Cortex of kidney (tissue), 1 donor: ENCODE measurements at places on chromosomes 1 and 21.

- DNase-seq, result no peak
Measured at GRCh38 chr21:28734522-28735175, 258.0 kb downstream of the LTN1 start.

- no peak for DNase-seq
Measured at GRCh38 chr1:24695202-24695974, 49.9 kb upstream of the CLIC4 start.

DNA sequence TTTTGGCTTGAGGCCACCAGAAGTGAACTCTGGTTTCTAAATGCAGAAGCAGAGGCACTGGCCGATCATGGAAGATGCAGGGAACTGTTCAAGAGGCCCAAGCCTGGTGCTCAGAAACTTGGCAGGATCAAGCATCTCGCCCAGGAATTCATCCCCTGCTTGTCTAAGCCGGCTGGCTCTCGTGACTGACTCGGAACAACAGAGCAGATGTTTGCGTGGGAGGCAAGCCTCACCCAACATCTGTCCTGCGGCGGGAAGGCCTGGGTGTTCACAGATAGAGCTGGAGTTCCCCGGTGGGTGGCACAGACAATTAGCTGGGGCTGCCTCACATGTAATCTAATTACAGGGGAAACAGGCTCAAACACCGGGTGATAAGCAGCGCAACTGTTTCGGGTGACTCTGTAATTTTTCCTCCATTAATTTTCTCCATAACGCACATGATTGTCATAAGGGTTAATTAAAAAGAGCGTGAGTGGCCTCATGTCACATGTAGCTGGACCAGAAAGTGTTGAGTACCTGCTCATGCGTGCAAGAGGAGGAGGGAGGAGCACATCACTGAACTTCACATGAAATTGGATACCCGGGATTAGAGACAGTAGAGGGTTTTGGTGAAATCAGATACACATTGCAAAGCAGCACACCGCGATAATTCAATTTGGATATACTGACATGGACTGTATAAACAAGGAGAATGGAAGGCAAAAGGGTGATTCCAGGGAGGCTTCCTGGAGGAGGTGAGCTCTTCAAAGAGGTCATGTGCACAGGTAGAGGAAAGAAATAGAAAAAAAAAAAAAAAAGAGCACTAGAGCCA lies 180.0 kb downstream of the ETS2 start:
- DNase-seq, result no peak

- no peak for DNase-seq
Measured at GRCh38 chr1:3278416-3279181, 175.9 kb upstream of the ARHGEF16 start.

DNA sequence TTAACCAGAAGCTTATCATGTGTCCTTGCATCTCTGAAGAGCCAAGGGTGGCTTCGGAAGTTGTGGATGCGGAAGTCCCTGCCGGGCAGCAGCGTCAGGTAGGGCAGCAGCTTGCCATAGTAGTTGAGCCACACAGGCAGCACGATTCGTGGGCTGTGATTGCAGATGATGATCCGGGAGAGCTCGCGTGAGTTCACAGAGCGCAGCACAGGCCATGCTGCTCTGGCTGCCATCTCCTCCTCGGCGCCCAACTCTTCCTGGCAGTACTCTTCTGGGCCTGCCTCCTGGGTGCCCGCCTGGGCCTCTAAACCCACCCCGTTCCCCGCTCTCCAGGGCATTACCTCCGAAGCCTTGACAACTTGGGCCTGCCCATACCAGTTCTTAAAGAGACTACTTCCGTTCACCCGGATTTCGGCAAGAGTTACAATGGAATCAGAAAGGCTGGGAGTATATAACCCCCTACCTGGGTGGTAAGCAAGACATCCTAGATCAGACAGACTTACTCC lies at the start of gene VHLL:
VHLL (minus strand) TSS at position 456 of the 506 bp plus-strand sequence; CDS start at position 338, 118 bp downstream.
- no peak for DNase-seq

- DNase-seq, result no peak
Measured at GRCh38 chr1:101511202-101511891, 274.5 kb downstream of the S1PR1 start.

- DNase-seq, result no peak
Measured at GRCh38 chr1:119159966-119160365, 19.5 kb upstream of the WARS2 start.

GRCh38 chr1:233140499-233140898 lies 155.0 kb downstream of the PCNX2 start:
- DNase-seq, result no peak

DNA sequence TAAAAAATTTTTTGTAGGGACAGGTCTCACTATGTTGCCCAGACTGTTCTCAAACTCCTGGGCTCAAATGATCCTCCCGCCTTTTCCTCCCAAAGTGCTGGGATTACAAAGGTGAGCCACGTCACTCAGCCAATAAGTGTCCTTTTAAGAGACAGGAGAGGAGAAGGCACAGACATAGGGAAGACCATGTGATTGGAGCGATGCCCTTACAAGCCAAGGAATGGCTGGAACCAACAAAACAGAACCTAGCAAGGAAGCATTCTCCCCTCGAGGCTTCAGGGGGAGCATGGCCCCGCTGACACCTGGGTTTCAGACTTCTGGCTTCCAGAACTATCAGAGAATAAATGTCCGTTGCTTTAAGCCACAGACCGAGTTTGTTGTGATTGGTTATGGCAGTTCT lies 37.0 kb downstream of the NDUFS5 start:
- no peak for DNase-seq

GRCh38 chr1:9384751-9385245 lies 92.1 kb downstream of the SPSB1 start:
- no peak for DNase-seq

GRCh38 chr1:60847391-60847790 lies 235.0 kb upstream of the NFIA start:
- no peak for DNase-seq

GRCh38 chr1:48556186-48556850 lies 84.3 kb upstream of the SPATA6 start:
- no peak for DNase-seq

DNA sequence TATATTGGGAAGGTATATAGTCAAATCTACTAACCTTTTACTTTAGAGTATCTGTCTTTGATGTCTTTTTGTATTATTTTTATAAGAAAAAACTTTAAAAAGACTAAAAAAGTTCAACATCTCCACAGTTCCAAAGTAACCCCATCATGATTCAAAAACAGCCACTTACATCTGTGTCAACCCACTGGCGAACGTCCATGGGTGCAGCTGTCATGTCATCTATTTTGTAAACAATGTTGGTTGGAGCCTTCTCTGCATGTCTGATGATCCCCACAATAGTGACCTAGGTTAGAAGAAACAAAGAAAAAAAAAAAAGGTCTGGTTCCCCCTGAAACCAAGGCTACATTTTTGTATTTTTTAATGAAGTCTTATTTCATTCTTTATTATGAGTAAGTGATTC lies 28.0 kb upstream of the SMPDL3B start:
- no peak for DNase-seq

GRCh38 chr1:100051401-100051800 lies 81.3 kb downstream of the SASS6 start:
- no peak for DNase-seq

GRCh38 chr1:77076759-77077158 lies 142.5 kb downstream of the PIGK start:
- no peak for DNase-seq

GRCh38 chr1:113963281-113963906 lies 15.9 kb upstream of the OLFML3 start:
- DNase-seq, result no peak

- DNase-seq, result no peak
Measured at GRCh38 chr1:32351399-32352238, 10.7 kb downstream of the FAM229A start.

- DNase-seq, result no peak
Measured at GRCh38 chr1:167430134-167430848, 88.0 kb downstream of the CD247 start.

DNA sequence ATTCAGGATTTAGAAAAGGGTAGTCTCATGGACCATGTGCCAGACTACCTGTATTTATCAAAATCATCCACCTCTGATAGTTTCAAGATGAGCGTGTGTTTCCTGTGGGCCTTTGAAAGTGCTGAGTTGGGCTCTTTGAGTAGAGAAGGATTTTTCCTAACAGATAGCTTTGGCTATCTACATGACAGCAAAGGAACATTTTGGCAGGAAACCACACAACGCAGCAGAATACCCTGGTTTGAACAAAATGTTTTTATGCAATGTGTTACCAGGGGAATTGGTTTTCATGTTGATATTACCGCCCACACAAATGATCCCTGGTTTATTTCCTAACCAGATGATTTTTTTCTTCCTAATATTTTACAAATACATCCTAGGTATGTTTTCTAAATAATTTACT lies 431.4 kb downstream of the NEGR1 start:
- no peak for DNase-seq

DNA sequence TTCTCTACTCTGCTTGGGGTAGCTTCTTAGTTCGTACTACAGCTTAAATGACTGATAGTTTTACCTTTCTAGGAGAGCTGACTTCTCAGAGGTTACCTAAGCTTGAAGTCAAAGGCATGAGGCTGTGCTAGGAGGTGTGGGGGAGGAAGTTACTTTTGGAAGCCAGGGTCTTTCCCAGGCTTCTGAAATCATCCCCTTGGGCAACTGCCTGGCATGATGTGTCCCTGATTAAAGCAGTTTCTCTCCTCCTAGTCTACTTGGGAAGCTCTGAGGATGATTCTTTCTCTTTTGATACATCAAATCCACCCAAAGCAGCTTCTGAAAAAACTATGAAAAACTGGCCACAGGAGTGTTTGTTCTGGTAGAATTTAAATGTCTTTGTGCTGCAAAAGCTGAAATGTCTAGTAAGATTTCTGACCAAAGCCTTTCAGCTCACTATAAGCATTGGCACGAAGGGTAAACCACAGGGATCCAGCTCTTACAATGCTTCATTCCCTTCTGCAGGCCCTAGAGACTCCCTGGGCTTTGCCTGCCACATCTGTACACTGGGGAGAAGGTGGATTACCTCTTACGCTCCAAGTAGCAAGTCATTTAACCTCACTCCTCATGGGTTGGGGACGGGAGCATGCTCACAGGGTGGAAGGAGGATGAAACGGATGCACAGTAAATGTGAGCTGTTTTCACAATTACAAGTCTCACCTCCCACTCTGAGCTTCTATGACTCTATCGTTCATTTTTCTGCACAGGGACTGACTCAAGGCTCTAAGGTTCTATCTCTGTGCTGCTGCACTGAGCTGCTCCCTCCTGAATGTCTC lies 59.6 kb downstream of the RUNX1 start:
- no peak for DNase-seq

DNA sequence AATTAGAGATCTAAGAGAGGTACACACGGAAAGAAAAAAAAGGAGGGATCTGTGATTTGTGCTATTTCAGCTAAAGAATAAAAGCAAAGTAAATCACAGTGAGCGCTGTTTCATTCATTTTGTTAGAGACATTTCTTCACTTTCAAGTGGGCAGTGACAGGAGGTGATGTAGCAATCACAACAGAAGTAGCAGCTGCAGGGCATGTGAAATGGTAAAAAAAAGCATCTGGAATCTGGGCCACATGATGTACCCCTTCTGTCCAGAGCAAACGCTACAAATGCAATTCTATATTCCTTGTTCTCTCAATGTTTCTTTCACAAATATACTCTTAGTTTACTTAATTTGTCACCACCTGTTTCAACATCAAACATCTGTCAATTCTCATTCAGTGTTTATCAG lies 786.5 kb downstream of the LRRIQ3 start:
- DNase-seq, result no peak

- no peak for DNase-seq
Measured at GRCh38 chr1:161725908-161726472, 4.6 kb downstream of the FCRLB start.

DNA sequence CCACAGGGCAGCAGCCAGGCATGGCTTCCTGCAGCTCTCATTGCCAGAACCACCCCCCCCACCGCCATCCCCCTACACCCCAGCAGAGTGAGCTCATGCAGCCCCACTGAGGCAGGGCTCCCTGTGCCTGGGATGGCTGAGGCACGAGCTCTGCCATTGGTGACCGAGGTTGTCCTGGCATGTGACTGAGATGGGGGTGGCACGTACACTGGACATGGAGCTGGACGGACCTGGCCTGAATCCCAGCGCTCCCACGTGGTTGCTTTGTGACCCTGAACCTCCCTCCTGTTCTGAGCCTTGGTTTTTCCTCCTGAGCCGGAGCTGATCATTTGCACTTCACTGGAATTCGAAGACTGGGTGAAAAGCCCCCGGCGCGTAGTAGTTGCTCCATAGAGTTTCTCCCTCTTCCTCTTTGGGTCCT lies 28.3 kb downstream of the ALPL start:
- DNase-seq, result no peak

- no peak for DNase-seq
Measured at GRCh38 chr1:209102120-209102519, 481.4 kb upstream of the CAMK1G start.

- no peak for DNase-seq
Measured at GRCh38 chr21:29155118-29155932, 24.9 kb downstream of the MAP3K7CL start.

DNA sequence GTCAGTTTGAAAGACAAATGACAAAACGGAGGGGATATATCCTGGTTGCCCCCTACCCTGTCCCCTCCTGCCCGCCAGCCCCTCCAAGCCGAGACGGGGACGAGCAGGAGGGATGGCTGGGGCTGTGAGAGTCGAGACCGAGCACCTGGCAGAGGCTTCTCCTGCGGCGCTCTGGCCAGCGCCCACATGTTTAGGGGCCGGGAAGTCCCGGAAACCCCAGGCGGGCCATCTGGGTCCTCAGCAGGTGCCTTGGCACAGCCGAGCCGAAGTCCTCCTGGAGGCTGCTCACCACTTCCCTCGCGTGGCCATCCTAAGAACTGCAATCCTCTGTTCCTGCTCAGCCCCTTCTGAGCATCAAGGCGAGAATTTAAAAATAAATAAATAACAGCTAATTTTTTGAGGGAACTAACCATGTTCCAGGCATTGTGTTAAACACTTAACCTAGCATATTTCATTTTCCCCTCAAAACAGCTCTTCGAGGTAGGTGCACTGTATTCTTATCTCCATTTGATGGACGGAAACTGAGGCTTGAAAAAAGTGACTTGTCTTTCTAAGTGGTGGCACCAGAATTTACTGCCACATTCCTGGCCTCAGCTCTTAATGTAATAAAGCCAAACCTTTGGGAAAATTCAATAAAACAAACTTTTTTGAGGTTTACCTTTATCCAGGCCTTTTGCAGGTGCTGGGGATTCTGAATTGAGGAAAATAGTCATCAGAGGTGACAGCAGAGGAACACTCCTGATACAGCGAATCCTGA lies 3.5 kb upstream of the RIMS3 start:
- no peak for DNase-seq

DNA sequence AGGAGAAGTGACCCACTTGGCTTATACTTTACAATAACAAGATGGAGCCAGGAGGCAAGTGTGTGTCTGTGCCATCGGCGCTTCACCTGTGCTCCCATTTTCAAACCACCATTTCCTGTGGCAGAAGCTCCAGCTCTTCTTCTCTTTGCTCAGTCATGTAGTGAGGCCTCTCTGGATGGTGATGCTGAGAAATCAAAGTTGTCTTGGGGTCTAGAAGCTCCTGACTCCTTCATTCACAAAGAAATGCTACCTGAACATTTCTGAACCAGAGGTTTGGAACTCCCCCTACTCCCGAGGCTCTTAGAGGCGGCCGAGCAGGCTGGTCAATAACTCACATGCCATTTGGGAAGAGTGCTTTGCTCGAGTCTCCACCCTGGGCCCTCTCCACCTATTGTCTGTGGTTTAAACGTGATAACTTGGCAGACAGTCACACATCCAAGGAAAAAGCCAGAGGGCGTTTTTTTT lies 18.0 kb downstream of the SLAMF1 start:
- DNase-seq, result no peak

GRCh38 chr1:45079533-45079932 lies 67.5 kb downstream of the UROD start:
- DNase-seq, result no peak
